CD4-positive, alpha-beta T cell treated with Interleukin-4 for 1 hour (primary cell): ENCODE measurements at places on chromosomes 4 and X.

DNA sequence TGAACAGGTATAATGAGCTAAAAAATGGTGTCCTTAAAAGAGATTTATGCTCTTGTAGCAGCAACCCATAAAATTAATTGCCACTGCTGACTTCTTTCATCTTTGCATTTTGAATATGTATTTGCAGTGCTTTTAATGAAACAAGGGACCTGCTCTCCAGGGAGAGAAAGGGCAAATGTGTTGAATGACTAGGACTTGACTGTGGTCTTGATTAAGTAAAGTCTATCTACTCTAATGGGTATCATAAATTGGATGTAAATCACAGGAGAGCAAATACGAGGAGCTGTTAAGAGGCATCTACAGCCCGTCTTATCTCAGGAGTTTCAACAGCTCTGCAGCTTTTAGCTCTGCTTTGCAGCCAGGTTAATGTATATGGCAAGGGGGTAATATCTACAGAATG, 216.4 kb downstream of the PALLD start:
- DNase-seq: no peak

GRCh38 chrX:41781500-41781899, 57.5 kb downstream of the GPR82 start:
- no peak for DNase-seq

GRCh38 chr4:3708103-3708510, 58.1 kb upstream of the ADRA2C start:
- DNase-seq: no peak

GRCh38 chrX:154715825-154716224, 35.1 kb downstream of the GAB3 start:
- no peak for DNase-seq

DNA sequence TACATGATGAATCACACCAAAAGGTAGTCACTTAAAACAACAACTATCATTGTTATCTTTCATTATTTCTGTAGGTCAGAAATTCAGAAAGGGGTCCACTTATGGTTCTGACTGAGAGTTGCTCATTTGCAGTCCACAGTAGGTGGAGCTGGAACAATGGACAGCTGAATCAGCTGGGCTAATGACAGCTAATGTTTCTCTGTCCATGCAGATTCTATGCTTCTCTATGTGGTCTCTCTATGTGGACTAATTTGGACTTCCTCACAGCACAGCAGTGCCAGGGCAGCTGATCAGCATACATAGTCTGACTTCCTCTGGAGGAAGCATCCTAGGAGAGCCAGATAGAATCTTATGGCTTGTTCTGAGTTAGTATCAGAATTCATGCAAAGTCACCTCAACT, 131.7 kb upstream of the INTU start:
- no peak for DNase-seq
